Smooth muscle cell of the pulmonary artery (primary cell): ENCODE measurements at places on chromosomes 1 and 21. TPM values are rescaled to one million over a fixed set of nuclear protein-coding genes. Genes with fewer than 3 reads are reported as not detected.

The FCER1G gene
- not detected in 2 replicates for total RNA-seq

The TLR5 gene
- total RNA-seq: 0.26 and 0.36 TPM in 2 replicates

The CYP2J2 gene
- 0.07 TPM in 1 of 2 replicates, not detected in the other for total RNA-seq

The SPATA17 gene
- total RNA-seq: 0.66 and 1.2 TPM in 2 replicates

The SYTL1 gene
- 0.07 TPM in 2 replicates for total RNA-seq
